ENCODE measurements at places on chromosomes 6 and 20. TPM values are rescaled to one million over a fixed set of nuclear protein-coding genes. Genes with fewer than 3 reads are reported as not detected.

ZSCAN12 gene
- 5.6 TPM for polyA plus RNA-seq

DZANK1 gene
- 1.8 TPM for polyA plus RNA-seq

MRS2 gene
- polyA plus RNA-seq, result 22.9 TPM

DNA sequence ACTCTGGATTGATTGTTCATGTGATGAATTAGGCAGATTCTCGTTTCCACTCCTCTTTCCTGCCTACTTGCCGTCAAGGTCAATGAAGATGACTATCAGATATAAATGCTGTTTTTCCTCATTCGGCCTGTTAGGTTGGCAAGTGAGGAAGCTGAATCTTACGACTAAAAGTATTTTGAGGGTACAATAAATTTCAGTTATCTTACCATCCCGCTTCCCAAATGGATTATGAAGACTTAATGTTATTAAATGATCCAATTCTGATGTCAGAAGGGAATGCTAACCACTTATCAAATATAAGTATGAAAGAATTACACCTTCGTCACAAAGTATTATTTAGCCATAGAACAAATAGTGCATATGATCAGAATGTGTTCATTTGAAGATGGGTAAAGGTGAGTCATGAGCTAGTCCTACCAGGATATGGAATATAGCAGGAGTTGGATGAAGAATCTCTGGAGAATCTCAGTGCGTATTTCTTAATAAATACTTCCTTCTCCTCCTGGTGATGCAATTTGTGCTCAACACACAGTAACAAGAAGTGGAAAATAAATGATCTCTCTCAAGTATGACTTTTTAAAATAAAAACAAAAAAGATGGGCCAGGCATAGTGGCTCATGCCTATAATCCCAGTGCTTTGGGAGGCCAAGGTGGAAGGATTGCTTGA lies 4.6 kb downstream of the GPLD1 start:
- DNase-seq, result no peak

DNA sequence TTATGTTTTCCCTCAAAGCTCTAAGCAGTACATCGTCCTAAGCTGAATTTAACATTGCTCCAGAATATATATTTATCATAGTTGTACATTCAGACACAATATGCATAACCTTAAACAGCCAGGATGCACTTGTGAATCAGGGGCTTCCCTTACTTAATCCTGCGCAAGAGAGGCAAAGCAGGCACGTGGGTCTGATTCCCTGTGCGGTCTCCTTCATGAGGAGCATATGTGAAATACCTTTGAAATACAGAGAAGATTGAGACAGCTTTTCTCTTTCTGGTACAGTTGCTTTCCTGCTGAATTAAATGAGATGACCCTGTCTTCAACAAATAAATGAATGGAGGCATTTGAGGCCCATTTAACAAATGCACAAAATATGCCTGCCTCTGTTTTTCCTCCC lies 1.5 kb downstream of the HTR1E start:
- no peak for DNase-seq

DNA sequence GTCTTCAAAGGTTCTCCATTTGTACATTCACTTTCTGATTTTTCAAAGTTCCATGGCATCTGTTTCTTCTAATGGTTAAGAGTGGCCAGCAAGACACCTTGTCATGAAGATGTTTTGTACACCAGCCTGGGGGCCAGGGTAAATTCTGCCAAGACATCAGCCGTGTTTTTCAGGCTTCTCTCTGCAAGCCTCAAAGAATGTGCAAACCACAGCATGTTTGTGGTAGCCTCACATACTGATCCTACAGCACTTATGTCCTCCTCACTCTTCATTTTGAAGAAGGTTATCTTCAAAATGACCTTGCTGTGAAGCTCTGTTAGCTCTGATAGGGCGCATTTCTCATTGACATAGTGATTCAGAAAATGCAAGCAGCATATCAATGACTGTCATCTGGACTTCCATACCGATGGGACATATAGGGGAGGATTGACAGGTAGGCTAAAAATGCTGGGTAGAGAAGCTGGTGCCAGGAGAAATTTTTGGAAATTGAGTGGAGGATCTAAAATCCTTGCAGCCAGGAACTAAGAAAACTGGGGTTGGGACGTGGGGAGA lies 59.3 kb upstream of the SPTLC3 start:
- DNase-seq, result no peak

TEAD3 gene
- 75.7 TPM for polyA plus RNA-seq

PAK5 gene
- polyA plus RNA-seq, result 0.14 TPM

DNA sequence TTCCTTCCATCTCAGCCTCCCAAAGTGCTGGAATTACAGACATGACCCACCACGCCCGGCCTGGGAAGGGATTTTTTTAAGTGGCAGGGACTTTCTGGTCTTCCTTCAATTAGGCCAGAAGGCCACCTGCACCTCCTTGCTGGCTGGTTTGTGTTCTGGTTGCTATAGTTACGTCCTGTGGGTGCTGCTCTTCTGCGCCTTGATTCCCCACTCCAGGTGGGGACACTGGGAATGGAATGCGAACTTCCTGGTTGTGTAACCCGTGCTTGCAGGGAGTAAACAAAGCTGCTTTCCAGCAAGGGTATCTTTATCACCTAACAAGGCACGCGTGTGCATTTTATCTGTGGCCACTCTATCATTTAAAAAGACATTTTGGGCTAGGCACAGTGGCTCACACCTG lies 117.7 kb downstream of the PLEKHG1 start:
- DNase-seq, result no peak

LHFPL5 gene
- polyA plus RNA-seq, result not detected

- no peak for DNase-seq
Measured at GRCh38 chr20:53078761-53079160, 106.6 kb downstream of the TSHZ2 start.

Data from forelimb muscle (tissue), 1 donor.